CMK (cell line): ENCODE measurements at places on chromosomes 13 and 19.

GRCh38 chr13:18948012-18948663 is 233.5 kb downstream of the TUBA3C start:
- no peak for DNase-seq

GRCh38 chr13:113528813-113529180 is 38.3 kb upstream of the DCUN1D2 start:
- DNase-seq, result no peak

DNA sequence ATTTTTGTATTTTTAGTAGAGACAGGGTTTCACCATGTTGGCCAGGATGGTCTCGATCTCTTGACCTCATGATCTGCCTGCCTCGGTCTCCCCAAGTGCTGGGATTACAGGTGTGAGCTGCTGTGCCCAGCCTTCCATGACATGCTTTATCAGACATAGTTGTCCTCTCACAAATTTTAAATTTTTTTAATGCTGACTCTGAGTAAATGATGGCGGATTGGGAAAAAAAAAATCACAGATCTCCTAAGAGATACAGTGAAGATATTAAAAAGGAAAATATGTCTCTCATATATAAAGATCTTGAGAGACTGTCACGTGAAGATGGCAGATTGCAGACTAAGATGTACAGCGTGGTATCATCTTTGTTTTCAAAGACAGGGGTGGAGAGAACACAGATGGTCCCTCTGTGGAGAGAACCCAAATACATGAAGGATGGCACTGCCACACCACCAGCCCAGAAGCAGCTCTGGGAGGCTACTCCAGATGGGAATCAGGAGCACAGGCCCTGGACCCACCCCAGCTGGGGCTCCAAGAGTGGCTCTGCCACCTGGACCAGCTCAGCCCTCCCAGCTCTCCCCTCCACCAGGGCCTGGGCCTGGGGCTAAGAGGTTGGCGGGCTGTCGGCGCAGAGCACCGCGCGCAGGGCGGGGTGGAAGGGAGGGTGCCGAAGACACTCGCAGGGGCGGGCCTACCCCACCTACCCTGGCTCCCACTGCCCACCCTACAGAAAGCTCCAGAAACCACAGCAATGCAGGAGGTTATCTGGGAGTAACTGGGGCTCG is 20.0 kb upstream of the CCNP start:
- no peak for DNase-seq

DNA sequence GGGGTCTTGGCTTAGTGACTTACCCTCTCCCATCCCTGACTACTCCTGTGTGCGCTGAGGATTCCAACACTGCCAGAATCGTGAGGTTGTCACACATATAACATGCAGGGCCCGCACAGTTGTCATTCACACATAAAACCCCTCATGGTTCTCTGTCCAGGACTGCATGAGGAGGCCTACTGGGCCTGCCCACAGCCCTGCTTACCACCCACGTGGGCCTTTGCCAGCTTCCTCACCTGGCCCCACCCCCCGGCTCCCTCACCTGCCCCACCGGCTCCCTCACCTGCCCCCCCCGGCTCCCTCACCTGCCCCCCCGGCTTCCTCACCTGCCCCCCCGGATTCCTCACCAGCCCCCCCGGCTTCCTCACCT is 197.2 kb downstream of the TEX29 start:
- DNase-seq, result no peak
